ENCODE measurements at places on chromosomes 5 and 9.

GRCh38 chr5:31412324-31412723 lies 119.6 kb downstream of the DROSHA start:
- no peak for DNase-seq

DNA sequence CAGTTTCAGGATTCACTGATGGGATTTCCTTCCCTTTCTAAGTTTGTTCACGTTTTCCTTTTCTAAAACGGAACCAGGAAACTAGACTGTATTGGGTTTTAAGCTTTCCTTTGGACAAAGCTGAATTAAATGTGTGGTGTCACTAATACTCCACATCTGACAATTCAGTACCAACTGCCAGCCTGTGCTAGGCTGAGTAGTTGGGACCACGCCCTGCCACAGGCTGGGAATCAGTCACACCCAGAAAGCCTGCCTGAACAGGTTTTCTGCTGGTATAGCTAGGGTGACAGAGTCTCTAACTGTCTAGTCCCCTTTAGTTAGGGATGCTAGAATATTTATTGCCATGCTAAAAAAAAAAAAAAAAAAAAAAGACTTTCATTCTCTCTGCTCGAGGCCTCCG lies 15.6 kb downstream of the SPACA9 start:
- DNase-seq: no peak

GRCh38 chr5:128111818-128112448 lies 28.4 kb downstream of the SLC12A2 start:
- DNase-seq: no peak

DNA sequence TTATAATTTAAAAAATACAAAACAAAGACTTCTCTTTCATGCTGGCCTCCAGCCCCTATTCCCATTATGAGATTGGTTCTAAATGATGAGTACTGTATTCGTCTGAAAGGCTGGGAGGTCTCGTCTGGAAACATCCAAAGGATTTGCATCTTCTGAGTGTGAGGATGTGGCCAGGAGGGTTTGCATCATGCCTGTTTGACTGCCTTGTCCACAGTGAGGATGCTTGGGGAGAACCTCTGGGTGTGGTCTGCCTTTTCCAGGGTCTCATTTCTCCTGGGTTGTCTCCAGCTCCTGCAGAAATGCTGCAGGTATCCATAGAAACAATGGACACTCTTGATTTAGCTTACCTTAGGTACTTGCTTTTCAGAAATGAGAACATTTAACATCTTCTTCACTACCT lies 26.4 kb upstream of the CXCL14 start:
- no peak for DNase-seq

GRCh38 chr9:89988458-89988857 lies 383.6 kb downstream of the GADD45G start:
- DNase-seq: no peak

DNA sequence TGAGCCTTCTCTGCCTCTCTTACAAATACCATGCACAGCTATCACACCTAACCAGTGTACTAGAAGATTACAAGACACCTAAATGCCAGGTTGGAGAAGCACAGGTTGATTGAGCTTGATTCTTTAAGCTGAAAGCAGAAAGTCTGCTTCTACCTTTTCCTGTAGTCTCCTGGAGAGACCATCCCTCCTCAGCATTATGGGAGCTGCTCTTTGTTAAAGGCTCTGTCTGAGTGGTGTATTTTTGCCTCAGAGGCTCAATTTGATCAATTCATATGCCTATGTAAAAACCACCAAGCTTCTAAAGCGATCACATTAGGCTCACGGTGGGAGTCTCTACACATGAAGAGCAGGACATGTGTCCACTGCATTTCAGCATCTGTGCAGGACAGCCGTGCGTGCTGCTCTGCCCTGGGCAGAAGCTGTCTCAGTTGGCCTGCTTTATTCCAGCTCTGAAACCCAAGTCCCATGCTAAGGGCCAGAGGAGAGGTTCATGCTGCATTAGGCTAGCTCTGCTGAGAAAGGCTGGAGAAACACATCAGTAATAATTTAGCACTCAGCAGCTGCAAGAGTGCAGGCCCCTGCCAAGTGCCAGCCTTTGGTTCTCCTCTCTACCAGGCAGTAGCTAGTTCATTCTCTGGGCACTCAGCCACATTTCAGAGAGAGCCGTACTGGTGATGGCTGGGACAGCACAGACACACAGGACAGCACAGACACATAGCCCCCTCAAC lies 41.7 kb downstream of the TMEM167A start:
- DNase-seq: no peak

DNA sequence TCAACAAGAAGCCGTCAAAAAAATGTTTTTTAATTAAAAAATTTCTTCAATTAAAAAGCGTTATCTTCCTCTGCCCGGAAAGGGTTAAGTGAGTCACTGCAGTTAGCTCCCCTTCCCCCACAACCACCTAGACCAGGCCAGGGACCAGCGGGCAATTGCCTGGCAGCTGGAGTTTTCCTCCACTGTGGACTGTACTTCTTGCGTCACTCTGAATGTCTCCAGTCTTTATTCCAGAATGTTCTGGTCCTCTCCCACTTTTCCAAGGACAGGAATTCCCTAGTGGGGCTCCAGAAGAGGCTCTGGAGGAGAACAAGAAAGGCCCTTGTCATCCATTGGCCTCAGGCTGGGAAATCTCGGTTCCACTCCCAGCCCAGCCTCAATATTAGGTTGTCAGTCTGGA lies 114.0 kb downstream of the C9orf50 start:
- DNase-seq: no peak

DNA sequence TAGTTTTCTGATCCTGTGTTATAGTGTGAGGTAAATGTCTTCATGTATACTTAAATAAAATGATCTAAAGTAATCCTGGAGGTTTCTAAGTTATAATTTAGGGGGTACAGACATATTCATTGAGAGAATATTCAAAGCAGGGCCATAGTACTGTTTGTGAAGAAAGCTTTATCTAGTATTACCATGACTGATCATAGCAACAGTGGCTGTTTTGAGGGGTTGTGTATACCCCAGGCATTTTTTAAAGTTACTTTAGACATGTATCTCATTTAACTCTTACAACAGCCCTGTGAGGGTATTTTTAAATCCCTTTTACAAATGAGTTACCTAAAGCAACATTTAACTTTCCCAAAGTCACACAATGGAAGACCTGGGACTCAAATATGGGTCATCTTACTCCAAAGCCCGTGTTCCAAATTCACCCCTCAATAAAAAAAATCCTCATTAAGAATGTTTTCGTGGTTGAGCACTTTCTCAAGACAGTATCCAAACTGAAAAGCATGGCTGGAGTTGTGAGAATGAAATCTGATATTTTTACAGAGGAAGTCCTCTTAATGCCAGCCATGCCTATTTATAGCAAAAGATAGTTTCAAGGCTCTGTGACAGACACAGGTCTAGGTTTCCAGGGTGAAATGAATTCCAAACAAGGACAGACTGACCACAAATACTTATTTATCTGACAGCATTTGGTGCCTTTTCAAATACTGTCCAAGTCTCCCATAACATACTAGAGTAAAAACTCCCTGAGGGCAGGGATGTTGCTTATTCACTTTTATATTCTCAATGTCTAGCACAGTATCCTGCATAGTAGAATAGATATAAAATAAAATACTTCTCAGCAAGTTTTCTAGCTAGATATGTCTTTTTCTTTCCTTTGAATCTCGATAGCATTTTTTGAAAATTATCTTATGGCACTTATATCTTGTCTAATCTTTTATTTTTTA lies 10.4 kb downstream of the STOM start:
- DNase-seq: no peak

DNA sequence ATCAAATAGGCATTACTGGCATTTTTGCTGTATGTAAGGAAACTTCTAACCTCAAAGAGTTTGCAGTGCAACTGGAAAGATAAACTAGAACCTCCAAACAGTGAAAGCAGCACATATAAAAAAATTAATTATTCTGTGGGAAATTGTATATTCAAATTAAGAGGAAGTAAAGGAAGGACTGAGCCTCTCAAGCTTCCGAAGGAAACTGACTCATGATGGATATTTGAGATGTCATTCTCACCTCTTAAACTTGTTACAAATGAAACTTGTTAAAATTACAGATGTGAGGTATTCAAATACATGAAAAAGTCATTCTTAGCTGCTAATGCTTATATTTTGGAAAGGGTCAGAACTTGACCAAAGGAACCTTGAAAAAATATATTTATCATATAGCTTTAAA lies 538.7 kb downstream of the PDE4D start:
- DNase-seq: no peak

GRCh38 chr5:125696762-125697161 lies 726.4 kb upstream of the GRAMD2B start:
- no peak for DNase-seq

- DNase-seq: no peak
These were observed 376.0 kb downstream of the CYLC2 start for GRCh38 chr9:103371152-103371551.

- no peak for DNase-seq
These were observed 245.2 kb downstream of the EFNA5 start for GRCh38 chr5:107425541-107426031.

GRCh38 chr5:159402311-159402710 lies 72.0 kb upstream of the IL12B start:
- DNase-seq: no peak

GRCh38 chr9:131530920-131531832 lies at the start of gene UCK1:
Gene UCK1 (minus strand): TSS chr9:131531263. CDS start chr9:131531174, 89 bp downstream.
- peak; percentile 69 for DNase-seq

- peak; percentile 20 for DNase-seq
These were observed 1016.8 kb upstream of the DMAC1 start for GRCh38 chr9:8816361-8816760.

- DNase-seq: no peak
These were observed 179.2 kb downstream of the HSPA4 start for GRCh38 chr5:133230823-133231578.

DNA sequence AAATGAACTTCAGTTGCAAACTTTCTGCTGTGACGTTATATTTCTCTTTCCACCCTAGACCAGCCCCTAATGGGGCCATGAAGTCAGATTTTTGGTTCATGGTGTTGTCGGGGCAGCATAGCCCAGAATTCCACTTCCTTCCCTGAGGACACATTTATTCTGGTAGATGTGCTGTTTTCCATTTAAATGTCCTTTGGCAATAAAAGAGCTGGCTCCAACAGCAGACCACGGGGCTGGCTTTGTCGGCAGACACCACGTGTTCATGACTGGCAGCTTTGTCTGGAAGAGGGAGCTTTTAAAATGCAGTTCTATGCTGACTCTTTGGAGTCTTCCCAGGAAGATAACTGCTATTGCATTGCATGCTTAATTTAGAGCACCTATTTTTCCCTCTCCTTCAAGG lies 17.6 kb upstream of the LCP2 start:
- no peak for DNase-seq

DNA sequence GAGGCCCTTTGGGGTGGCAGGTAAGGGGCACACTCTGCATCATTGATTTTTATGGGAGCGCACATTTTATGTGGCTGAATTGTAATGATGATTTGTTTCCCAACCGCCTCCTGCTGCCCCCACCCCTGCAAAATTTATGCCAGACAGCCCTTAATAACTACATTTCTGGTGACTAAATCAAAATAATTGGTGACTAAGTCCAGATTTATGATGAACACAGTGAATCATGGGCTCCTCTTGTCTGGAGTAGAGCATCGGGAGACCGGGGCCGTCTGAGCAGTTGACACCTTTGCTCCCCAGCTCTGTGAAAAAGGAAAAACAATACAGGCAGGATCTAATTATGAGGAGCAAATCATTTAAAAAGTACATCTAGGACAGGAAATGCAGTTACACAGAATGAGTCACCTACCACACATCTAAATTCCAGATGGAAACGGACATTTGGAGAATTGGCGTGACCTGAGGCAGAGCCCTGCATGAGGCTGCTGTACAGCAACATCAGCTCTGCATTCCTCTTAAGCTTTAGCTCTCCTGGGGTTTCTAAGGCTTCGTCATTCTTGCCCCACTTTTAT lies 58.9 kb downstream of the DOCK2 start:
- DNase-seq: no peak

GRCh38 chr9:79562749-79563386 lies 8.9 kb upstream of the TLE4 start:
- no peak for DNase-seq

GRCh38 chr9:121779381-121780117 lies 128.1 kb downstream of the DAB2IP start:
- DNase-seq: no peak

DNA sequence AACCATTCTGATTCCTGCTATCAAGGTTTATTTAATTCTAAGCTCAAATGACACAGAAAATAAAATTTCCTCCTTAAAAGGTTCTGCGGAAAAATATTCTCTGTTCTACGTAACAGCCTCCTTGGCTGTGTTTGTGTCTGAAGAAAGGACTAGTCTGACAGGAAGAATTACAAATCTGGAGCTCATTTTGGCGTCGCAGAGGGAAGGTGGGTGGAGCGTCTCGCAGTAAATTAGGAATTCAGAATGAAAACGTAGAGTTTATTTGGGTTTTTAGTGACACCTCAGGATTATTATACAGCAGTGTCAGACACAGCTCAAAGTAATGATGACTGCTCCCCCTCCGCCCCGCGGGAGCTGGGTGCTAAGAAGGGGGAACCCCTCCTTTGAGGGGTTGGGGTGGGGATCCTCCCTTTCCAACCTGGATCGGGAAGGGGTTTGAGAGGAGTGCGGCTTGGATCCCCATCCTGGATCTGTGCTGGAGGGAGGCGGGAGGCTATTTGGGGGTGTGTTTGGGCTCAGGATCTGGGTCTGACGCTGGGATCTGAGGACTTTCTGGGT lies 933 bp upstream of the TGFBR1 start:
- no peak for DNase-seq

GRCh38 chr5:173454736-173455598 lies 126.8 kb upstream of the STC2 start:
- no peak for DNase-seq

- no peak for DNase-seq
These were observed 406.4 kb downstream of the HTR1A start for GRCh38 chr5:63555874-63556273.

- no peak for DNase-seq
These were observed 15.4 kb downstream of the FAM174A start for GRCh38 chr5:100550531-100551051.

- DNase-seq: no peak
These were observed 27.3 kb downstream of the EXD3 start for GRCh38 chr9:137395666-137396010.

DNA sequence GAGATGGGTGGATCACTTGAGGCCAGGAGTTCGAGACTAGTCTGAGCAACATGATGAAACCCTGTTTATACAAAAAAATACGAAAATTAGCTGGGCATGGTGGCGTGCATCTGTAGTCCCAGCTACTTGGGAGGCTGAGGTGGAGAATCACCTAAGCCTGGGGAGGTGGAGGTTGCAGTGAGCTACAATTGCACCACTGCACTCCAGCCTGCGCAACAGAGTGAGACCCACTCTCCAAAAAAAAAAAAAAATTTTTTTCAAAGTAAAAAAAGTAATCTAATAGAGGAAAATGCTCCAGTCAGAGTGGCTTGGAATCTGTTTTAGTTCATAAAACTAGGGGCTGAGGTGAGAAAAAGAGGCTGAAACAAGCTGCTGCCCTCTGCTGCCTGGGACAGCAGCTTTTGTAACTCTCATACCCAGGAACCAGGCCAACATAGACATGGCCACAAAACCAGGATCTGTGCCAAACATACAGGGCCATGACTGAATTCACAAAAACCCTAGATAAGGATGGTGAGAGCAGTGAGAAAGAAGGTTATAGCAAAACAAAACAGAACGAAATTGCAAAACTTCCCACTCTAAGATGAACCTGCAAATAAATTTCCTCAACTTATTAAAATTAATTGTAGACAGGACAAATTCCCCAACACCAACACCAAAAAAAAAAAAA lies 13.1 kb upstream of the DCAF12 start:
- no peak for DNase-seq

GRCh38 chr5:26003966-26004365 lies 1034.4 kb downstream of the CDH9 start:
- no peak for DNase-seq

GRCh38 chr9:87461256-87461655 lies 36.4 kb upstream of the DAPK1 start:
- DNase-seq: no peak

- DNase-seq: no peak
These were observed 22.1 kb downstream of the C6 start for GRCh38 chr5:41191249-41191648.
